Sigmoid colon (tissue), 7 donors: ENCODE measurements at places on chromosomes 2 and 18. TPM values are rescaled to one million over a fixed set of nuclear protein-coding genes. Genes with fewer than 3 reads are reported as not detected.

The CXCR1 gene
- 0.07 TPM for polyA plus RNA-seq

DNA sequence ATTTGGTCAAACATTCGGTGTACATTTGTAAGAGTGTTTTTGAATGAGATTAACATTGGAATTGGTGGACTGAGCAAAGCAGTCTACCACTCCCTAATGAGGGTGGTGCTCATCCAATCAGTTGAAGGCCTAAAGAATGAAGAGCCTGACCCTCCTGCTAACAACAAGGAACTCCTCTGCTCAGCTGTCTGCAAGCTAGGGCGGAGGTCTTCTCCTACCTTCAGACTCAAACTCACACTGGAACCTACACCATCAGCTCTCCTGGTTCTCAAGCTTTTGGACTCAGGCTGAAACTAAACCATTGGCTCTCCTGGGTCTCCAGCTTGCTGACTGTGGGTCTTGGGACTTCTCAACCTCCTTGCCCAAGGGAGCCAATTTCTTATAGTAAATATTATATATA, 55.5 kb upstream of the NPAS2 start:
- DNase-seq: no peak

GRCh38 chr2:181742922-181743722, 62.8 kb upstream of the NEUROD1 start:
- DNase-seq: no peak

The FLACC1 gene
- 0.69 TPM for polyA plus RNA-seq

- no peak for DNase-seq
Observed at GRCh38 chr2:226581004-226581403, 218.6 kb downstream of the IRS1 start.

GRCh38 chr2:86011449-86011941, 94.2 kb downstream of the POLR1A start:
- DNase-seq: no peak

- no peak for DNase-seq
Observed at GRCh38 chr2:149908726-149909683, 321.4 kb upstream of the MMADHC start.

DNA sequence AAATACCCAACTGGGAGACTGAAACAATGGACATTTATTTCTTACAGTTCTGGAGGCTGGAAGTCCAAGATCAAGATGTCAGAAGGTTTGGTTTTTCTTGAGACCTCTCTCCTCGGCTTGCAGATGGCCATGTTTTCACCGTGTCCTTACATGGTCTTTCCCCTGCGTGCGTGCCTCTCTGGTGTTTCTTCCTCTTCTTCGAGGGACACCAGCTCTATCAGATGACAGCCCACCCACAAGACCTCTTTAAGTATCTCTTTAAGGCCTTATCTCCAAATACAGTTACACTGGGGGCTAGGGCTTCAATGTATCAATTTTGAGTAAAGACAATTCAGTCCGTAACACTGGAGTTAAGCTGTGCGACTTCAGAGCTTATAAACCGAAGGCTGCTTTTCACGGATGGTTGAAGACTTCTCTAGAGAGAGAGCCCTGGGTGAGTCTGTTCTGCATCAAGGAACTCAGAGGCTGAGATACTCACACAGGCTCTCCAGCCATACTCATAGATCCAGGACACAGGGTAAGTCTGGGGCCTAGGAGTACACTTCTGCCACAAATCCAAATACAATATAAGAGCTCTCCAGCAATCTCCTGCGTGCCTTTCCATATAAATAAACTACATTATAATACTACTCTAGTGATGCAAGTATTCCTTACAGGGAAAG, 339.9 kb upstream of the PKDCC start:
- DNase-seq: no peak

The CDK15 gene
- 0.12 TPM for polyA plus RNA-seq

The SCG2 gene
- not detected for polyA plus RNA-seq

DNA sequence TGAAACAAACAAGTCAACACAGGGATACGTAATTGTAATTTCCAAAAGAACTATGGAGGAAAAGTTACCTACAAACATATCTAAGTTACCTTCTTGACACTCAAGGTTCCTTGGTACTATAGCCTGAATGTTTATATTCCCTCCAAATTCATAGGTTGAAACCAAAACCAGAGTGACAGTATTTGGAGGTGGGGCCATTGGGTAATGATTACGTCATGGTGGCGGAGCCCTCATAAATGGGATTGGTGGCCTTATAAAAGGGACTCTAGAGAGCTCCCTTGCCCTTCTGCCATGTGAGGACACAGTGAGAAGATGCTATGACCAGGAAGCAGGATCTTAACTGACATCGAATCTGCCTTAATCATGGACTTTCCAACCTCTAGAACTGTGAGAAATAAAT, 87.3 kb downstream of the PMAIP1 start:
- DNase-seq: no peak

GRCh38 chr2:174334781-174335251, at the start of gene SP9:
Gene SP9 (plus strand): TSS chr2:174334954. CDS start chr2:174335093, 139 bp downstream.
- no peak for DNase-seq

GRCh38 chr2:222544661-222545060, 111.2 kb downstream of the FARSB start:
- no peak for DNase-seq

- no peak for DNase-seq
Observed at GRCh38 chr18:8754995-8755960, 49.9 kb downstream of the MTCL1 start.

GRCh38 chr18:41955688-41956087, 654 bp downstream of the PIK3C3 start:
- no peak for DNase-seq

The MLPH gene
- polyA plus RNA-seq: 45.0 TPM

GRCh38 chr18:80033181-80034067, 810 bp upstream of the RBFA start:
- DNase-seq: peak; percentile 79

DNA sequence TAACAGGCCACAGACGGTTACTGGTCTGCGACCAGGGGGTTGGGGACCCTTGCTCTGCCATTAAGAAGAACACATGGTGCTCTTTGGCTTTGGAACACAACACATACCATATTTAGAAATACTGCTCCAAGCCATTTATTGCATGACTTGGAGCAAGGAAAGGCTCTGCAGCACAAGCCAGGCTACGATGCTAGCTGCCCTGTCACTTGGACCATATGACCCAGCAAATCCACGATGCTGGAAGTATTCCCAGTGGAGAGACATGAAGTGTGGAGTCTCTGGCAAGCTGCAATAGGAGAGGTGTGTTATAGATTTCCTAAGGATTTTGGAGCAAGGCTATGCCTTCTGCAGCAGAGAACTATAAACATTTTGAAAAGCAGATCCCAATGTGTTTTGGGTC, 171.2 kb downstream of the HAUS1 start:
- DNase-seq: no peak

DNA sequence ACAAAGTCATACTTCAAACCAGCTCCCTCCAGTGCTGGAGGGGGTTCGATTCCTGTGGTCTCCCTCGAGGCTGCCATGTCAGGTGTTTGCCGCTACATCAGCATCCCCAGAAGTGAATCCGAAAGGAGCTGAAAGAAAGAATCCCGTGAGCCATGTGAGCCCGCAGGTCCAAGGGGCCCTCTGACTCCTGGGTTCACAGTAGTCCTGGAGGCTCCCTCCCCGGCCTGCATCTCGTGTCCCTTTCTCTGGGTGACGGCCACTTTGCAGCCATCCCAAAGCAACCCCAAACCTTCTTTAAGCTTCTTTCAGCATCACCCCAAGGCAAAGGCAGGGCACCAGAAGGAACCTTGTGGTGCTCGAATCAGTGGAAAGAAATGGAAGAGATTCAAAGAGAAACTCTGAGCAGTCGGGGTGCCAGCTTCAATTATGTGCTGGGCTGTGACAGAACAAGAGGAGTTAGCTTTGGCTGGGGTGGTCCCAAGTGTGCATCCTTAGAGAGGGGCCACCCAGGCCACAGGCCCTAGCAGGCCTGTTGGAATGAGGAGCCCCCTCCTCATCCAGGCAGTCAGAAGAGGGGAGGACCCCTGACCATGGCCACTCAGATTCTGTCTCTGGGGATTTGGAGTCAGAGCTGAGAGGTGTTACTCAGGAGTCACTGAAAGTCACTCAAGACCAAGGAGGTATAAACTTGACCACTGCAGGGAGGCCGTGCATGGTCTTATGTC, 59.7 kb downstream of the CIB4 start:
- DNase-seq: peak; percentile 53

GRCh38 chr2:4152051-4152450, 448.7 kb downstream of the DCDC2C start:
- no peak for DNase-seq

The APOB gene
- not detected for polyA plus RNA-seq

The SLC4A3 gene
- 1.0 TPM for polyA plus RNA-seq

GRCh38 chr2:175062787-175063585, 57.8 kb upstream of the CHN1 start:
- DNase-seq: no peak

The SUMO1 gene
- polyA plus RNA-seq: 191 TPM

- DNase-seq: no peak
Observed at GRCh38 chr18:9884532-9885140, 1.1 kb upstream of the TXNDC2 start.

The SERPINB4 gene
- not detected for polyA plus RNA-seq

GRCh38 chr2:226578373-226578772, 221.2 kb downstream of the IRS1 start:
- DNase-seq: no peak

The PTH2R gene
- polyA plus RNA-seq: not detected

DNA sequence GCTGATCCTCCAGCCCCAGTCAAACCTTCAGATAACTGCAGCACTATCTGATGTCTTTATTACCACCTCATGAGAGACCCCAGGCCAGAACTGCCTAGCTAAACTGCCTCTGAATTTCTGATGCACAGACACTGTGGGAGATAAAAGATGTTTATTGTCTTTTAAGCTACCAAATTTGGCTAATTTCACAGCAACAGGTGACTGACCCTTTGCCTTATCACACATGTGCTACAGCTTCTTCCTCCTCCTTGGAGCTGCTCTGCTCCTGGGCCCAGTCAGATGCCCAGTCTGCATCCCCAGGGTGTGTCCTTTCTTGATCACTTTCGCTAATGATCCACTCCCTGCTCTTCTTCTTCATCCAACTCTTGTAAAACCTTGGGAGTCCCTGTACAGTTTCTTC, 19.6 kb upstream of the ACOXL start:
- no peak for DNase-seq

GRCh38 chr2:236120141-236120601, 48.0 kb downstream of the GBX2 start:
- DNase-seq: no peak

The GPBAR1 gene
- polyA plus RNA-seq: 1.4 TPM

GRCh38 chr2:201358684-201359083, 1.5 kb upstream of the FLACC1 start:
- DNase-seq: no peak

- no peak for DNase-seq
Observed at GRCh38 chr2:75587954-75588587, 27.3 kb upstream of the EVA1A start.

The CYS1 gene
- polyA plus RNA-seq: 1.8 TPM

DNA sequence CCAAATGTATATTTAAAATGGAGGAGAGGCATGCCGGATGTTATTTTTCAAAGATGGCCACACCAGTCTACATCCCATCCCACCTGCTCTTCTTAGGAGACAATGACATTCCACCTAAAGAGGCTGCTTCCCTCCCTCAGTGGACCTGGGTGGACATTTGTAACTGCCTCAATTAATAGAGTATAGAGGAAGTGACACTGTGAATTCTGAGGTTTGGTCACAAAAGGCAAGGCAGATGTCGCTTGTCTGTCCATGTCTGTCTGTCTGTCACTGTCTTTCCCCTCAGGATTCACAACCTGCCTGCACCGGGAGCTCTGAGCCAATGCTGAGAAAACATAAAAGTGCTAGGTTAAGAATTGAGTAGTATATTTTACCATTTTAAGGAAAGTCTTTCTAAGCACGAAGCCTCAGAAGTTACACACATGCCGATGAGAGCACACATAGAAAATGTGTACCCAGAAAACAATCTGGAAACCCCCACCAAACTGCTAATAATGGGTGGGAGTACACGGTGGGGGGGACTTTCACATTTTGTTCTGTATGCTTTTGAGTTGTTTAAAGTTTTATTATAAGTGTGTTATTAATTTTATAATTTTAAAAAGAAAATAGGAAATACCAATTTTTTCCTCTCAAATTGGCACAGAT, 21.0 kb downstream of the MIB1 start:
- no peak for DNase-seq

- no peak for DNase-seq
Observed at GRCh38 chr2:47222826-47223554, 67.9 kb upstream of the STPG4 start.

DNA sequence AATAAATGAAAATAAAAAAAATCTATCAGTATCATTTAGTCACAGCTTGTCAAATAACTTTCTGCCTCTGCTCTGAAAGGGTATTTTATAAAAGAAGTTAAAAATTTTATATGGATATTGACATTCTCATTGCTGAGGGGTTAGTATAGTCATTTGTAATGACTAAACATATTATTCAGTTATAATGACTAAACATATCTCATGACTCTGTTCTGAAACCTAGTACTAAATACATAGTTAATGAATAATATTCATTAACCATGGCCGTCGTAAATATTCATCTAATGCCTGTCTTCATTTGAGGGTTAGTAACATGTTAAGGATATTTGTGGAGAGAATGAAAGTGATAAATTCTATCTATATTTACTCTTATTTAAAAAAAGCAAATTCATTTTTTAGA, 69.1 kb upstream of the MAP4K3 start:
- DNase-seq: no peak

DNA sequence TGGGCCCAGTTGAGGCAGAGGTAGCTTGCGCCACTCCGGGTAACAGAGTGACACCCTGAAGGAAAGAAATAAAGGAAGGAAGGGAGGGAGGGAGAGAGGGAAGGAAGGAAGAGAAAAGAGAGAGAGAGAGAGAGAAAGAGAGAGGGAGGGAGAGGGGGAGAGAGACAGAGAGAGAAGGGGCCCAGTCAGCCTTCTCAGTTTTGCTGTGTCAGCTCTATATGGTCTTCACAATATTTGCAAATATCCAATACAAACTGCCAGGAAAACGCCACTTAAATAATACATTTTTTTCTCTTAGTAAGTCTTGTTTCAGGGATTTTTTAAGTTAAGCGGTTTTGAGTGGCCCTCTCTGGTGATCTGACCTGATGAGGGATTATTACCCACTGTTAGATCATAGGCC, 5.6 kb upstream of the CHMP1B start:
- DNase-seq: no peak

GRCh38 chr2:217332417-217332791, 472.5 kb upstream of the TNP1 start:
- DNase-seq: no peak
